Pancreas (tissue), 10 donors: ENCODE measurements at places on chromosomes 13 and 19. TPM values are rescaled to one million over a fixed set of nuclear protein-coding genes. Genes with fewer than 3 reads are reported as not detected.
A peak's percentile ranks its signal among the peaks of the same experiment; 100 is the strongest.

DNA sequence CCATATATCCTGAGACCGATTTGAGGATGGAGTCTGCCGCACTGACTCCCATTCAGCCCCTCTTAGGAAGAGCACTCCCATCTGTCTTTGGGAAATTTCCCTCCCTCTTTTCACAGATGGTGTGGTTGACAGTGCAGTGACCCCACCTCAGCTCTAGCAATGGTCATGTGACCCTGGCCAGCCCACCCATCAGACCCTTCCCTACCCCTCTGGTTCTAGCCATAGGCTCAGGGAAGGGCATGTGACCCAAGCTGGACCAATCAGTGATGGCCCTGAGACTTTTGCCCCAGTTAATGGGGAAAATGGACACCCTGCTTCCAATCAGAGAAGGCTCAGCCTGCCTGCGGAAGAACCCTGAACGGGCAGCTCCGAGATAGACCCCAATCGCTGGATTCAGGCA, 26.3 kb downstream of the IL12RB1 start:
- no peak for DNase-seq

KIRREL2 gene
- 54.8 TPM for total RNA-seq

FGF22 gene
- total RNA-seq = 0.25 TPM

DNA sequence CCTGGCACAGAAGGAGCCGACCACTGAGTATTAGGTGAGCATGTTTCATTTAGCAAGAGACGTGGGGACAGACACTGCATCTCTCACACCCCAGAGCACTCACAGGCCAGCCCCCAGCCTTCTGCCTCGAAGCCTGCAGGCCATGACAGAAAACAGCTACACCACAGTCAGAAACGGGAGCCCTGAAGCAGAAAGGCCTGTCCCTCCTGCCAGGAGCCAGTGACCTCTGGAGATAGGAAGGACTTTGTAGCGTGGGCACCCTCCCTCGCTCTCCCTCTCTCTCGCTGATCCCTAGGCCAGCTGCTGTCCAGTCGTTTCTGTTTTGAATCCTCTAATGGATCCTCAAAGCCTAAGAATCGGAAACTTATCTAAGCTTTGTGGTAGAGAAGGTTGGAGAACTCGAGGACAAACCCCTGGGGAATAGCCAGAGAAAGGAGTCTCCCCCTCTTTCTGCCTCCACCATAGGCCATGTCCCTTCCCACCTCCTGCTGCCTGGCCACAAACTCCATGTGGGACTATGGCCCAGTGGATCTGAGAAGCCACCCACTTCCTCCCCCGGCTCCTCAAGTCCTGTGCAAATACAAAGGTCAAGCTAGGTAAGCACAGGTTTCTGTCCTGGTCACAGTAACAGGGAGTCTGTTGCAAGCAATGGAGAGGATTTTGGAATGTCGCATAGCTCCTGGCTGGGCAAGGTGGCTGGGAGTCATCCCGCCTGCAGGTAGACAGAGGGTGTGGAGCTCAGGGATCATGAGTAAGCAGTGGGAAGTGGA, 95.1 kb downstream of the NUFIP1 start:
- DNase-seq = no peak

- DNase-seq = no peak
These were observed 763 bp upstream of the LRP3 start for GRCh38 chr19:33193269-33193864.

DNA sequence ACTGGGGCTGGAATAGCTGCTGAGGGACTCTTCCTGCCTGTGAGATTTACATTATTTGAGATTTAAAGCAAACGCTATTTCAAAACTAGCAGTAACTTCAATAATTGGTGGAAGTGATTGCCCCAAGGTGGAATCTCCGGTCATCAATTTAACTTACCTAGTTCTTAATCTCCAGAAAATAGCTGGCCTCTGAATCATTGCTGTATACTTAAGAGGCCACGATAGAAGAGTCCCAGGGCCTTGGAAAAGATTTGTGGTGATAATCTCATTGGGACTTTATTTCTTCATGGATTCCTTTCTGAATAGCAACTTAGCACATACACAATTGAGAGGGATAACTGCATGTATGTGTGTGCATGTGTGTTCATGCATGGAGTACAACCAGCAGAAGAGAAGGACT, 120.2 kb downstream of the DNAJC15 start:
- no peak for DNase-seq

GRCh38 chr19:7705387-7706187, 3.7 kb upstream of the FCER2 start:
- no peak for DNase-seq

CPB2 gene
- total RNA-seq = 0.58 TPM

GRCh38 chr19:5594521-5594950, 26.8 kb upstream of the TINCR start:
- DNase-seq = no peak

DNA sequence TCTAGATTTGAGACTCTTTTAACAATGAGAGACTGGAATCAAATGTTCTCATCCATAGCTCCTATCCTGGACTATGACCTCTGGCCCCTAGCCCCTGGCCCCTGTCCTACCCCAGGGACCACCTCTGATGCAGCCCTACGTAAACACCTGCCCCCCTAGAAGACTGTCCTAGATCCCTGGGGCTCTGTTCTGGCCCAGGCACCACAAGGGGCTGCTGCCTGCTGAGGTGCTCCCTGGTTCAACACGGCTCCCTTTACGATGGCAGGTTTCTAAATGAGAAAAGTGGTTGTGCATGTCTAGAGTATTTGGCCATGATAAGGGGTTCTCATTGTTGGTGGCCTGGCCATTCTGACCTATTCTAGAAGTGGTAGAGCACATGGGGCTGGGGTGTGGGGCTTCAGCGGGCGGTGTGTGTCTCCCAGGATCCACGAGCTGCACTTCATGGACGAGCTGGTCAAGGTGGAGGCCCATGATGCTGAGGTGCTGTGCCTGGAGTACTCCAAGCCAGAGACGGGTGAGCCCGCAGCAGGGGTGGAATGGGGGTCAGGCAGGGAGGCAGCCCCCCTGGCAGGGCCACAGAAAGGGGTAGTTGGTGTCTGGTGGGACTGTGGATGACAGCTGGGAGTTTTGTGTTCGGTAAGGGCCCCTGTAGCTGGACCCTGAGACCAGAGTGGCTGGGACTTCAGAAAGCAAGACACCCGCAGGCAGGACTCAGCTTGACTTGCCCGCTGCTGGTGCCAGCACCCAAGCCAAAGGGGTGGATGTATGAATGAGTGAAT, 26.5 kb upstream of the OVOL3 start:
- DNase-seq = no peak

DNA sequence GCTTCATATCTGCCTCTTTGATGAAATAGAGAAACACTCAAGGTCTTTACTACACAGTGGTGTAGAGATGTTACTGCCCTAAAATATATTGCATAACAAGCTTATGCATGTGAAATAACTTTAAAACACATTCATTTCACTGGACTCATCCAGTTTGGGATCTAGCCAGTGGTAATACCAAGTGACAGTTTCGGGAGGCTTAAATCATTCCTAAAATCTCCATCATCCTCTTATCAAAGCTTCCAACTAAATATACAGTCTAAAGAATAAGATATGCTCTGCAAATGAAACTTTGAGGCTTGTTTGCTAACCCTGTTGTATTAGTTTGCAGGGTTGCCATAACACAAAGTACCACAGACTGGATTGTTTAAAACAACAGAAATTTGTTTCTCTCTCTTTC, 52.8 kb downstream of the THSD1 start:
- no peak for DNase-seq

DNA sequence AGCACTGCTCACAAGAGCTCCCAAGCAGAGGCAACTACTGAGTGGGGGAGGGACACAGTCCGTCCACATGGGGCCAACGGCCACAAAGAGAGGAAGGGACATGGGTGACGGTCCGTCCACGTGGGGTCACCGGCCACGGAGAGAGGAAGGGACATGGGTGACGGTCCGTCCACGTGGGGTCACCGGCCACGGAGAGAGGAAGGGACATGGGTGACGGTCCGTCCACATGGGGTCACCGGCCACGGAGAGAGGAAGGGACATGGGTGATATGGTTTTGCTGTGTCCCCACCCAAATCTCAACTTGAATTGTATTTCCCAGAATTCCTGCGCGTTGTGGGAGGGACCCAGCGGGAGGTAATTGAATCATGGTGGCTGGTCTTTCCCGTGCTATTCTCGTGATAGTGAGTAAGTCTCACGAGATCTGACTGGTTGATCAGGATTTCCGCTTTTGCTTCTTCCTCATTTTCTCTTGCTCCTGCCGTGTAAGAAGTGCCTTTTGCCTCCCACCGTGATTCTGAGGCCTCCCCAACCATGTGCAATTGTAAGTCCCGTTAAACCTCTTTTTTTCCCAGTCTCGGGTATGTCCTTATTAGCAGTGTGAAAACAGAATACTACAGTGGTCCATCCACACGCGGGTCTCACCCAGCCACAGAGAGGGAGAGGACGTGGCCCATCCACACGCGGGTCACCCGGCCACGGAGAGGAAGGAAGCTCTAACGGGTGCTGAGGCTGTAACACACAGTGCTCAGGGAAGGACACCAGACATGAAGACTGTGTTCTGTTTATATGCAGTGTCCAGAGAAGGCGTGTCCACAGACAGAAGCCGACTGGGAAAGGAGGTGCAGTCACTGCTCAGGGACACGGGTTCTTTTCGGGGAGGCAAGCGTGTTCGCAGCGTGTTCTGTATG, 48.5 kb downstream of the GAS6 start:
- DNase-seq = no peak

GRCh38 chr13:40235160-40235796, 431.2 kb downstream of the FOXO1 start:
- DNase-seq = no peak

SRRM5 gene
- 0.06 TPM for total RNA-seq

- DNase-seq = no peak
These were observed 1607.6 kb downstream of the OLFM4 start for GRCh38 chr13:54636231-54636630.

DNA sequence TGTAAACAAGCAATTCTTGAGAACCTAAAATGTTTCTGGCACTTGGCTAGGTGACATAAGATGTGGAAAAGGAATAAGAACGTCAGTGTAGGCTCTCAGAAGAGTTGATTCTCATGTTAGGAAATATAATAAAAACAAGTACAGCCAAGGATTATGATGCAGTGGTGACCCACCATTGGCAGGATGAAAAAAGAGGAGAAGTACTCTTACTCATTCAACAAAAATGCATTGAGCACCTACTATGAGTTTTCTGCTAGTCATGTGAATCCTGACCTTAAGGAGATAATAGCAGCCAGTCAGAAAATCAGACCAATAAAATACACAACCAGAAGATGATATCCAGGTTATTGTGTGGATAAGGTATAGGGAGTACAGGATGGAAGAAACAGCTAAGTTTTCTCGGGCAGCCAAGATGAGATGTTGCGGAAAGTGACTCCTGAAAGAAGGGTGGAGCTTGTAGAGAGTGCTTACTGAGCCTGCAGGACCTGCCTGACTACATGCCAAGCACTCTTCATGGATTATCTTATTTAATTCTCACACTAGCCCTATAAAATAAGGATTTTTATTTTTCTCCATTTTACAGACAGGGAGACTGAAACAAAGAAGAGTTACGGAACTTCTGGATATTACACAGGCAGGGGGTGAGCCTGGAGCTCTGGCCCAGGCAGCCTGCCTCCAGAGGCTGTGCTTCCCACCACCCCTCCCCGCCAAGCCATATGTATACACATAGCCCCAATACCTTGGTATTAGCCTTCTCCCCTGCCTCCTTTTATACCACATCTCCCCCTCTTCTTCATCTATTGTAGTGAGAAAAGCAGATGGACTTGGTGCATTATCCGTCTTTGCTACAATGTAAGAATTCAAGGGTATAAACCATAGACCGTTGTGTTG, 58.0 kb downstream of the TGDS start:
- no peak for DNase-seq

CBY2 gene
- not detected for total RNA-seq

- DNase-seq = no peak
These were observed 16.4 kb upstream of the ALOX5AP start for GRCh38 chr13:30718661-30719524.

ADGRL1 gene
- 11.4 TPM for total RNA-seq

GRCh38 chr19:43983544-43983911, 460 bp upstream of the ZNF155 start:
- no peak for DNase-seq

DNA sequence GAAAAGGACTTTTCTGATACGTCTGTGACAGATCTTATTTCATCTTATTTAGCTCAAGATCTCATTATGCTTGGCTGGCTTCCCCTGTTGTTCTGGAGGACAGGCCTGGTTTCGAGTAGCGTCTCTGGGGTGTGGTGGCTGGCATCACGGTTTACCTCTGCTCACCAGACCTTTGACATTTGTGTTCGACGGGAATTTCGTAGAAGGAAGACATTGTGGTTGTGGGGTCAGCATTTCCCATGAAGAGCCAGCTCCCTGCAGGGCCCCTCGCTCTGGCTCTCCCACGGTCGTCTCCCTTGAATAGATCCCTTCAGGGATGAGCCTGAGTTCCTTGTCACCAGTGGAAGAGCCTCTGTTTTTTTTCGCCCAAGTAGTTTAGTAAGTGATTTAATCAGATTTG, 78.6 kb upstream of the TEX29 start:
- DNase-seq = no peak

GRCh38 chr19:45478454-45479238, 10.8 kb downstream of the FOSB start:
- DNase-seq = peak; percentile 86

- DNase-seq = no peak
These were observed 239.7 kb downstream of the MTUS2 start for GRCh38 chr13:29059800-29060199.

GRCh38 chr13:112572366-112572765, 15.6 kb downstream of the TUBGCP3 start:
- DNase-seq = no peak

SYT5 gene
- 0.88 TPM for total RNA-seq

- DNase-seq = no peak
These were observed 3.7 kb downstream of the GTF3A start for GRCh38 chr13:27428160-27428559.

GRCh38 chr13:35983206-35983605, 148.0 kb downstream of the DCLK1 start:
- DNase-seq = no peak

DNA sequence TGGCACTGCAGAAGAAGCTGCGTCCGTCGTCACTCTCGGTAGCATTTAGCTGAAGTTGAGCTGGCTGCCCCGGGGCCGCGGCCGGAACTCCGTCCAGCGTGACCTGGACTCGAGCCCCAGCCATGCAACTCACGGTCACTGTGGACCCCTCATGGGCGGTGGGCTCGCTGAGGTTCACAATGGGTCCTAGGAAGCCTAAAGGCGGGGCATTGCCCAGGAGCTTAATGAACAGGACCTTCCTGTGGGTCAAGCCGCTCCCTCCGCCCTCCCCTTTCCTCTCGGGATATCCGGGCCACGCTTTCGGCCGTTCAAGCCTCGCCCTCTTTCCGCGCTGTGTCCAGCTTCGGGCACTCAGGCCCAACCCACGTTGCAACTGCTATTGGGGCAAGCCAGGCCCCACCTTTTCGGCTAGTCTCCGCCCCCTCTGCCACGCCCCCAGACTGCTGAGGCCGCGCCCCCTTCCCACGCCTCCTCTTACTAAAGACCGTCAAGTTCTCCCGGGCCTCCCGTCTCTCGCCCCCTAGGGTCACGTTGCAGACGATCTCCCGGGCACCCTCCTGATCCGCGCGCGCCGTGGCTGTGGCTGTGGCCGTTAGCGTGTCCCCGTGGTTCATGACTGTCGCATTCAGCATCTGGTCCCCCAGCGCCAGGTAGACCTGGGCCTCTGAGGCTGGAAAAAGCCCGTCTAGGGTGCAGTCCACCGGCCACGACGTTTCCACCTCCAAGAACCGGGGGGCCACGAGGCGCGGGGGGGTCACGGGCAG, 1.4 kb upstream of the RAVER1 start:
- peak; percentile 97 for DNase-seq

GRCh38 chr13:21895779-21896178, 224.9 kb downstream of the FGF9 start:
- no peak for DNase-seq
